MM.1S (cell line): ENCODE measurements at places on chromosomes 2 and 18.

DNA sequence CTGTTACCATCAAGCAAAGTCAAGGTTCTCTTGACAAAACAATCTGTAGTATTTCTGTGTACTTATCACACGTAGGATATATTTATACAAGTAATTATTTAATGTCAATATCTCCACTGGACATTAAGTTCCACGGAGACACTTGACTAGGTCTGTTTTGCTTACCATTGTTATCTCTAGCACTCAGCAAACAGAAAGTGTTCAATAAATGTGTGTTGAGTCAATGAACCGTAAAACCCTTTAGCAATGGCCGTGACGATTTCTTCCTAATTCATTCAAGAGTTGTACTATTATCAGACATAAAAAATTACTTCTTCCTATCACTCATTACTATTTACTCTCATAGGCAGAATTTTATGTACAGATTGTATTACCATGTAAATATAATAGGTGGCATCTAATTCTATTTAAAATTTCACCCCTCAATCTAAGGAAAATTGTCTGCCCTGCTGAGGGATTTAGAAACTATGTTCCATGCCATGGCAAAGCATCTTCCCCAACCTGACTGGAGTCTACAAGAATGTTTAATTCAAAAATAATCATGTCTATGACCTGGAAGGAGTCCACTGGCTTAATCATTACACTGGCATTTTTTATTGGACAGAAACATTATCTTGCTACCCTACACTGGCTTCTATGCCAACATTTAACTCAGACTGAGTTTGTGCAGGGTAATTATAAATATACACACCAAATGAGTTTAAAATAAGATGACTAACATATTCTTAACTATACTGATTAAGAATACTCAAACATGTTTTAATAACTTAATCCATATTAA is 301.9 kb downstream of the ZEB2 start:
- H3K27ac ChIP-seq, result no peak overlapping the region
- H3K4me3 ChIP-seq, result no peak overlapping the region
- H3K36me3 ChIP-seq, result no peaks in the 10 kb centered on the region

DNA sequence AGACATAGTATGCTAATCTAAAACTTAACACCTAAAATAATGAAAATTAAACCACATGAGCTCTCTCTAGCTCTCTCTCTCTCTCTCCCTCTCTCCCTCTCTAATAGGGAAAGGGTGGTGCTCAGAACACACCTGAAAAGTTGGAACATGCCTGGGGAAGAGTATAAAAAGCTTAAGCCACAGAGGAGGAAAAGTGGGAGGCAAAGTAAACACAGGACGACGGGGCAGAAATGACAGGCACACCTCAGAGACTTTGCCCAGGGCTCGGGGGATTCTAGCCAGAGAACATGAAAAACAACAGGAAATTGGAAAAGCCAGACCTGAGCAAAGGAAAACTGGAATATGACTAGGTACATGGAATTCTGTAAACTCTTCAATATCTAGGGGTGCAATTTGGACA is 666.1 kb downstream of the BCL11A start:
- no peaks in the 10 kb centered on the region for H3K36me3 ChIP-seq
- DNase-seq, result no peak
- H3K27ac ChIP-seq, result no peak overlapping the region
- H3K4me3 ChIP-seq, result no peak overlapping the region

- H3K4me1 ChIP-seq, result peaks cover 9% of the 10 kb centered on the region; the same call in 1 of the 2 replicates
- no peaks in the 10 kb centered on the region for H3K36me3 ChIP-seq
Observed at GRCh38 chr2:48339451-48339850, 190.5 kb upstream of the STON1 start.

- no peak overlapping the region for H3K4me3 ChIP-seq
- no peak overlapping the region for H3K27ac ChIP-seq
- DNase-seq, result no peak
- no peaks in the 10 kb centered on the region for H3K4me1 ChIP-seq
- H3K36me3 ChIP-seq, result no peaks in the 10 kb centered on the region
Observed at GRCh38 chr2:30997979-30998378, 140.3 kb downstream of the GALNT14 start.

- no peak overlapping the region for H3K27ac ChIP-seq
- peak; percentile 52 for DNase-seq
- H3K27me3 ChIP-seq, result 0 out of 2 replicates have a peak, but pooled peaks cover 9% of the 10 kb centered on the region
- no peak overlapping the region for H3K4me3 ChIP-seq
Observed at GRCh38 chr2:41836948-41837347, 210.9 kb upstream of the PKDCC start.

DNA sequence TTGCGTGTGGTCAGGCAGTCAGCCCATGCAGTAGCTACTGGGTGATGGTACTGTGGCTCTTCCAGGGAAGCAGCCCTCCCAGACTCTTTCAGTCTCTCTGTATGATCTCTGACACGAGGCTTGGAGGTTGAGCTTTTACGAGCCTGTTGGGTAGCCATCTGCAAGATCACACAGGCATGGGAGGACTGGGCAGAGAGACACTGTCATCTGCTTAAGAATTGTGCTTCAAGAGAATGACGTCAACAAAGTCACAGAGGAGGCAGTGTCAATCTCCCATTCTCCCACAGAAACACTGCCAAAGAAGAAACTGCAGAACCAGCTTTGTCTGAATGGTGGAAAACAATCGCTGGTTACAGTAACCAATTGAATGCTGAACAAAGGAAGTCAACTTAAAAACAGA is 78.4 kb upstream of the MC2R start:
- no peaks in the 10 kb centered on the region for H3K27me3 ChIP-seq
- DNase-seq, result no peak
- no peak overlapping the region for H3K4me3 ChIP-seq
- no peaks in the 10 kb centered on the region for H3K4me1 ChIP-seq

GRCh38 chr2:207121784-207122183 is 44.0 kb downstream of the KLF7 start:
- no peaks in the 10 kb centered on the region for H3K4me1 ChIP-seq
- H3K4me3 ChIP-seq, result no peak overlapping the region
- H3K27ac ChIP-seq, result no peak overlapping the region
- no peaks in the 10 kb centered on the region for H3K36me3 ChIP-seq
- no peaks in the 10 kb centered on the region for H3K27me3 ChIP-seq

- DNase-seq, result no peak
- H3K4me3 ChIP-seq, result no peak overlapping the region
- H3K4me1 ChIP-seq, result no peaks in the 10 kb centered on the region
- H3K27ac ChIP-seq, result no peak overlapping the region
- H3K27me3 ChIP-seq, result no peaks in the 10 kb centered on the region
Observed at GRCh38 chr2:136173126-136173525, 55.2 kb upstream of the CXCR4 start.
